ENCODE measurements at places on chromosomes 13 and 19.

- no peak for DNase-seq
Measured at GRCh38 chr19:5562280-5562679, 5.5 kb downstream of the TINCR start.

- DNase-seq = no peak
Measured at GRCh38 chr19:6963937-6964336, 57.3 kb downstream of the MBD3L2B start.

DNA sequence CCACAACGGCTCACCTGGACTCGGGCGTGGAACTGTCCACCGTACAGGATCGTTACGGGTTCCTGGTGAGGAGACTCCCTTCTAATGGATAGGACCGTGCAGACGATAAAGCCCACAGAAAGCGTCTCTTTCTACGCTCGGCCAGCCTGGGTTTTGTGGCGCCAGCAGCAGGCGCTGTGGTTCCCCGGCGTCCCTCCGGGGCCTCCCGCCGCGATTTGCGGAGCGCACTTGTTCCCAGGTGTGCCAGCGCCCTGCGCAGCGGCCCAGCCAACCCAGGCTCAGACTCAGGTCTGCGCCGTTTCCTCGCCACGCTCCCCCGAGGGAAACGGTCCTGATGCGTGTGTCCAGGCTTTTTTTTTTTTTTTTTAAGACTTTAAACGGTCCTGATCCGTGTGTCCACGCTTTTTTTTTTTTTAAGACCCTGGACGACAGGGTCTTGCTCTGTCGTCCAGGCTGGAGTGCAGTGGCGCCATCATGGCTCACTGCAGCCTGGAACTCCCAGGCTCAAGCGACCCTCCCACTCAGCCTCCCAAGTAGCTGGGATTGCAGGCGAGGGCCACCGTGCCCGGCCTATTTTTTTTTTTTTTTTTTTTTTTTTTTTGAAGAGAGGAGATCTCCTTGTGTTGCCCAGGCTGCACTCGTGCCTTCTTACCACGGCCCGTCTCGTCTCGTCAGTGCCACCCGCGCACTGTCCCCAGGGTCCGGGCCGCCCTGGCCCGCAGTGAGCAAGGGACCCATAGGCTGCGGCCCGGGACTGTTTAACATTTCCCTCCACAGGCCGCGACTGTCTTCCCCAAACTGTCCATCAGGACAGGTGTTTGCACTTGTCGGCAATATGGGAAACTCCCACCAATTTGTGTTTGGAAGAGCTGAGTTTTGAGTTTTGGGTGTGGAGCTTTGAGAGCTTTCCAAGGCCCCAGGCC lies 23.8 kb downstream of the GJA3 start:
- DNase-seq = no peak

DNA sequence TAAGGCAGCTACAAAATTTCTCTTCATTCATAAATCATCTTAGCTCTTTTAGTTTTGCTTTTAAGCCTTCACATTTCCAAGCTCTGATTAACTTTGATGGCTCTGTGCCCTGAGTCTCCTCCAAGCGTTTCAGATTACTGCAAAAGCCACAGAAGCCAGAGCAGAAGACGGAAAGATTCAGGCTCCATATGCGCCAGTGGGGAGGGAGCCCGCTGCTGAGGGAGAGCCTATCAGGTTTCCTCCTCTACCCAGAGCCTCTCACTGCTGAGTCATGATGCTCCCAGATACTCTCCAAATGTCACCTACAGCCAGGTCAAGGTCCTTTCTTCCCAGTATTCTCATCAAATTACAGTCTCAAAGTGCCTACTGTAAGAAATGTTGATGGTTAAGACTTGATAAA lies 193.6 kb downstream of the RAP2A start:
- DNase-seq = peak; percentile 52

GRCh38 chr13:65265988-65266387 lies 1964.1 kb downstream of the PCDH9 start:
- no peak for DNase-seq

Measured in dorsolateral prefrontal cortex (tissue), 122 donors.